ENCODE measurements at places on chromosomes 4 and X.

- DNase-seq: no peak
Measured at GRCh38 chrX:10166248-10166716, 9.5 kb downstream of the CLCN4 start.

DNA sequence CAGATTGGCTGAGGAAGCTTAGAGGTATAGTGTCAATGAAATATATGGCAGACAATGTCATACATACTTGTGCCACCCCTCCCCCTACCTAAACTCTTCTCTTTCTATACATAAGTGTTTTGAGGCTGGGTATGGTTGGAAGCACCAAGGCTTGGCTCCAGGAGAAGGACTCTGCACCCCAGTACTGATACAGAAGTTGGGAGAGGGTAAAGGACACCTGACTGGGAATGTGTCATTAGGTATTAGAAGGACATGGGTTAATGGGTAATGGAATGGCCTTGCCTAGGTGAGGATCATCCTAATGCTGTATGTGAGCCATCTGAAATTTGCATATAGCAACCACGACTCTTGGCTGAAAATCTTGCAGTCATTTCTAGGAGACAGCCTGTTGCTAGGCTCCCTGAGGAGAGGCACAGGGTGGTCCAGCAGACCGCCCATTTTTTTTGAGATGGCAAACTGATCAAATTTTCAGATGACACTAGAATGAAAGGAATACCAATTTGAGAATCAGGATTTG lies 26.8 kb upstream of the AP1S2 start:
- DNase-seq: no peak

DNA sequence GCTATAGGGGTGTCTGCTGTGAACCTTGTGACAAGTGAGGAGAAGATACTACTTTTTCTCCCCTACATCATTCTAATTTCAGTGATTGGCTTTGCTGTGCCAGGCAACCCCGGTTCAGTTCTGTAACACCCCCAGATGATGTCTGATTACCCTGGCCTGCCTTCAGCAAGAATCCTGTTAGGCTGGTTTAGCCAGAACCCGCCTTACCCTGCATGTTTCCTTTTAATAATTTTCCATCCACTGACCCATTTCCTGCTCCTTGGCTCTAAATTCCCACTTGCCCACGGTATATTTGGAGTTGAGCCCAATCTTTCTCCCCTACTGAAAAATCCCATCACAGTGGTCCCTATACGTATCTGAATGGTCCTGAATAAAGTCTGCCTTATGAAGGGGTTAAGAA lies 46.5 kb upstream of the HPSE start:
- no peak for DNase-seq

DNA sequence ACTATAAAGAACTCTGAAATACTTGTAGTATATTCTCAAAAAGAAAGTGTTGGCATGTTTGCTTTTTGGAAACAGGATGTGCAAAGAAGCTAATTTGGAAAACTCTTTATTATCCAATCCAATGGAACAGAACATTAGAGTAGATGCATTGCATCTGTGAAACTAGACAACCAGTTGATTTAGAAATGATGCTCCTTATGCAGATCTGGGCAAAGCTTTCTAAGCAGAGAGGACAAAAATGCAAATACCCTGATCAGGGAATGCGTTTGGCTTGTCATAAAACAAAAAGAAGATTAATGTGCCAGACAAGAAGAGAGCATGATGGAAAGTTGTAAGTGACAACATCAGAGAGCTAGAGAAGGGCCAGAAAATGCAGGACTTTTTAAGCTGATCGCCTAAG lies 142.3 kb downstream of the RCHY1 start:
- no peak for DNase-seq

DNA sequence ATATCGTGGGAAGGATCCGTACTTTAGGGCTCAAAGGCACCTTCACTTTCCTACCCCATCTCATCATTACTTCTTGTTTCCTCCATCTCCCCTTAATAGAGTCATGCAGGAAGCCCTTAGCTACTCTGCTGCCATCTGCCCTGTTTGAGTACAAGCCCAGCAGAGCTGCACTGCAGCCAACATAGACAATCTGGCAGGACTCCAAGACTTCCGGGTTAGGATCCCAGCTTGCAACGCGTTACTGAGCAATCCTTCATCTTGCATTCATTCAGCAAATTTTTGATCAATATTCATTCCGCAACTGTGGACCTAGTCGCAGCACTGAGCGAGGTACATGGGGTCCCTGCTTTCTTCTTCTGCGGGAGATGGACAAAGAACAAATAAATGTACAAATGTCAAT lies 344.9 kb downstream of the BCOR start:
- no peak for DNase-seq

Measured in activated T-cell treated with anti-CD3 and anti-CD28 coated beads, Interleukin-2, amount 50 U/mL, for 1 hour (primary cell).